Colonic mucosa (tissue), 4 donors: ENCODE measurements at places on chromosomes 2 and 18. TPM values are rescaled to one million over a fixed set of nuclear protein-coding genes. Genes with fewer than 3 reads are reported as not detected.

GPR17 gene
- 0.16 TPM for total RNA-seq

GRCh38 chr18:63363951-63364350 lies 3.1 kb downstream of the KDSR start:
- DNase-seq: no peak

DNA sequence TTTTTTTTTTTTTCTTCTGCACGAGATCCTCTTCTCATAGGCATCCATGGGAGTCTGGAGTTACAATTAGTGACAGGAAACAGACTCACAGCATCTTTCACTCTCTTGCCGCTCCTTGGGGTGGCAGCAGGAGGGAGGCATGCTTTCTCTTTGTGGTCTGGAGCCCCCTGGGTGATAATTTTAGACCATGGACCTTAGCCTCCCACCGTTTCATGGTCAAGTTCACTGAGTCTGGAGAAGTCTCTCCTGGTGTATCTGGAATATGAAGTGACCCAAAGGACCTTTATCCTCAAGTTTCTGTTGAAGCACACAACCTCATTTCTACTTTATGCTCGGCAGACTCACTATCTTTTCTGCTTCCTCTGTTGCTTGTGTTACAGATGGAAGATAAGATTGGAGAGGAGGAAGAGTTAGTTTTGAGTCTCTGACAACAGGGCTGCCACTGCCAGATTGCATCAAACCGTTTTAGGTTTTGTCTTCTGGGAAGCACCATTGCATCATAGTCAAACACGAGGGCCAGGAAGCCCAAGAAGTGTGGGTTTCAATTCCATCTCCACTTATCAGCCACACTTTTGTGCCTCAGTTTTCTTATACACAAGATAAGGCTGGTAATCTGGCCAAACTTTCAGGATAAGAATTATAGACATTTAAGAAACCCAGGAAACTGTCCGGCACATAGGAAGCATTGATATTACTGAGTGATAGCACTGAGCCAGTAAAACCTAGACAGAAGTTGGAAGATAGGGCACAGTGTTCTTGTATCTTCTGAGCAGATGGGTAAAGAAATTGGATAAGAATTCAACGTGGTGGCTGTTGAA lies 62.3 kb downstream of the ADCYAP1 start:
- no peak for DNase-seq

GRCh38 chr2:8855010-8855409 lies 17.6 kb upstream of the KIDINS220 start:
- no peak for DNase-seq

DNA sequence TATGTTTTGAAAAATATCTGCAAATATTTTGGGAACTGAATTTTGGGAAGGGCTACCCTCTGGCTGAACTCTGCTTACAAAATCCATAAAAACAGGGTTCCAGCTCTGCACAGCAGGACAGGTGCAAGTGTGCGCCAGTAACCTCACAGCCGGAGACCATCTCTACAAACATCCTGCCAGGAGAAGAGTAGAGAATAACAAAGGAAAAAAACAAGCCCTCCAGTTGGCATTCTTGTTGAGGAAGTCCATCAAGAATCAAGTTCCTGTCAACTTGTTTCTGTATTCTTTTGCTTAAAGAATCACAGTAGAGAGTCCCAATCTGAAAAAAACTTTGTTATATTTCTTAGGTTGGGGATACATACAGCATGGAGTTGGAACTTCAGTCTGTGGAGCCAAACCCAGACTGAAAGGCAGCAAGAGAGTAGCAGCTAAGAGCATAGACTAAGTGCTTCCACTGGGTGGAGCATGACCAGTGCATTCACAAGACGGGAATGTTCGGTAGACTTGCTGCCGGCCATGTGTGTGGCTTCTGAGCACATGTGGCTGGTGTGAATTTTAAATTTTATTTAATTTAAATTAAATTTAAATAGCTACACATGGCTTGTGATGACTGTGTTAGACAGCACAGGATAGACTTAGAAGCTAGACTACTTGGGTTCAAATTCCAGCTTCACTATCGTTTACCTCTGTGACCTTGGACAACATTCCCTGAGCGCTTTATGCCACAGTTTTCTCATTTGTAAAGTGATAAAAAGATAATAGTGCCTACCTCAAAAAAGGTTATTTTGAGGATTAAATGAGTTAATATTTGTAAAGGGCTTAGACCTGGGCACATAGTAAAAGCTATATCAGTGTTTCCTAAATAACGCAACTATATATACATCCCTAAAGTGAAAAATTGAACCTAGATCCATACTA lies 41.9 kb downstream of the SPTBN1 start:
- peak; percentile 35 for DNase-seq

ACSL3 gene
- 162 TPM for total RNA-seq

CDH20 gene
- not detected for total RNA-seq

ZNF892 gene
- total RNA-seq: 2.2 TPM

DNA sequence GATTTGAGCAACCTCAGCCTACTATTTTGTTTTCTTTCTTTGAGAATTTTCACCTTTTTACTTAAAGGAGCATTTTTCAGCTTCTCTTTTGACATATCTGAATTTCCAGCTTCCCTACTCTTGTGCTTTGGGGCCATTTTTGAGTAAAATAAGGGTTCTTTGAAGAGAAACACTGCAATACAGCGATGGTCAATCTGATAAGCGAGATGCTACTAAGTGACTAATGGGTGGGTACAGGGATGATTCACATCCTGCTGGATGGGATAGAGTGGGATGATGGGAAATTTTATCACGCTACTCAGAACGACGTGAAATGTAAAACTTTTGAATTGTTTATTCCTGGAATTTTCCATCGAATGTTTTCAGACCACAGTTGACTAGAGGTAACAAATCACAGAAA lies 211.5 kb downstream of the TMEM247 start:
- DNase-seq: no peak

EDAR gene
- total RNA-seq: 0.69 TPM

- no peak for DNase-seq
These were observed 40.6 kb upstream of the FZD5 start for GRCh38 chr2:207810200-207810788.

- DNase-seq: no peak
These were observed 220.1 kb downstream of the MYCN start for GRCh38 chr2:16160281-16161084.

DNA sequence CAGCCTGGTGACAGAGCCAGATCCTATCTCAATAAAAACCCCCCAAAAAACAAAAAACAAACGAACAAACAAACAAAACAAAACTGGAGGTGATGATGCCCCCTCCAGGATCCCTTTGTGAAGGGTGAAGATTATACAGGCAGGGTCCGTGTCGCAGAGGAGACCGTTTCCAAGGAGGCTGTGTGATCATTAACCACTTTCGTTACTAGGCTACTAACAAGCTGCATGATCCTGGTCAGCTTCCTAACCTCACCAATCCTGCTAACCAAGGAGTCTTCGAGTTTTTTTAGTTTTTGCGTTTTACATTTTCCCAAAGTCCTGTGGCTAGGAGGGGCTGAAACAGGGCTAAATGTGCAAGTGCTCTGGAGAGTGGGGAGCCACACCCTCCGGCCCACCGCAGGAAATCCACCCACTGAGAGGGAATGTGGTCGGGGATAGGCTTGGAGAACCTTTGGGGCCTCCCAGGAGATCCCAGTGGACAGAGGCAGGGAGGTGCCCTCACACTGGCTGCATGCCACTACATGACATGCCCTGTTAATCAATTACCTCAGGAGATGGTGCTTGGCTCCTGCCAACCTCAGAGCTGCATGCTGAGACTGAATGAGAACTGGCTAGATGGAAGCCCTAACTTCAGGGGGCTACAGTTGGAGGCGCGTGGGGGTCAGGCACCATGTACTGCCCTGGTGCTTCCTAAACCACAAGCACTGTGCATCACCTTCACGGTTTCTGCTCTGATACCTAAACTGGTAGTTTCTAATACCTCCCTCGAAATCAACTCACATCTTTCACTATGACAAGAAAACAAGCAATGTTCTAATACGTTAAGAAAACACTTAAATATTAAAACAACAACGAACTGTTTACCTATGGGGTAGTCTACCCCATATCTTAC lies 67.5 kb upstream of the RGPD5 start:
- DNase-seq: peak; percentile 48

PAX3 gene
- 0.16 TPM for total RNA-seq

ARHGAP25 gene
- total RNA-seq: 3.7 TPM

DNA sequence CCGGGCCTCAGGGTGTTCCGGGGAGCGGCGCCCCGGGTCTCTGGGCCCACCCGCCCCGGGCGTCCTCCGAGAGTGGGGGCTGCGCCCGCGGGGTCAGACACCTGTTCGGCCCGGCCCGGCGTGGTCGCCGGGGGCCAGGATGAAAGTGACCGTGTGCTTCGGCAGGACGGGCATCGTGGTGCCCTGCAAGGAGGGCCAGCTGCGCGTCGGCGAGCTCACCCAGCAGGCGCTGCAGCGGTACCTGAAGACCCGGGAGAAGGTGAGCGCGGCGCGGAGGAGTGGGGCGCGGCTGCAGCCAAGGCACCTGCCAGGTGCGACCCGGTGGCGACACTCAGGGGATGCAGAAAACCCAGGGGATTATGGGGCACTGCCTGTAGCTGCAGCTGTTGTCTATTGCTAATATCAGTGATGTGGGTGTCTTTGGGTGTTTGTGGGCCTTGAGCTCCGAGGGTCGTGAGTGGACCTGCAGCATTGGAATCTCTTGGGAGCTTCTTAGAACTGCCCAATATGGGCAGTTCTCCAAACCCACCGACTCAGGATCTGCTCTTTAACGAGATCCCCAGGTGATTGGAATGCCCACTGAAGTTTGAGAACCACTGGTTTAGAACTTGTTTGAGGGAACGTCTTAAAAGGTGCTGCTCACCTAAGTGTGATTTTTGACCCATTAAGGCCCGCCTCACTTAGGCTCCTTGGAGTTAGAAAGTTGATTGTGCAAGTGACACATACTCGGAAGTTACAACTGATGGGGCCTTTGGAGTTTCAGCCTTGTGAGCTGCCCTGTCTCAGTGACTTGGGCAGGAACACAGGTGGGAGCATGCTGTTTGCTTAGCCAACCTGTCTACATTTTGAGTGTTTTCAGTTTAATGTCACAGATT lies 823 bp downstream of the PARD3B start:
- DNase-seq: peak; percentile 62

DSG4 gene
- 0.16 TPM for total RNA-seq

- no peak for DNase-seq
These were observed 92.3 kb downstream of the BIN1 start for GRCh38 chr2:127014630-127015029.
